Stimulated activated CD4-positive, alpha-beta T cell treated with anti-CD3 and anti-CD28 coated beads, Interleukin-15, amount 100 ng/mL, for 24 hours (primary cell): ENCODE measurements at places on chromosomes 1 and 21.

GRCh38 chr1:184330875-184331274 lies 56.0 kb upstream of the C1orf21 start:
- no peak for DNase-seq

- DNase-seq: no peak
These were observed 9.8 kb downstream of the PPFIA4 start for GRCh38 chr1:203036135-203036534.

DNA sequence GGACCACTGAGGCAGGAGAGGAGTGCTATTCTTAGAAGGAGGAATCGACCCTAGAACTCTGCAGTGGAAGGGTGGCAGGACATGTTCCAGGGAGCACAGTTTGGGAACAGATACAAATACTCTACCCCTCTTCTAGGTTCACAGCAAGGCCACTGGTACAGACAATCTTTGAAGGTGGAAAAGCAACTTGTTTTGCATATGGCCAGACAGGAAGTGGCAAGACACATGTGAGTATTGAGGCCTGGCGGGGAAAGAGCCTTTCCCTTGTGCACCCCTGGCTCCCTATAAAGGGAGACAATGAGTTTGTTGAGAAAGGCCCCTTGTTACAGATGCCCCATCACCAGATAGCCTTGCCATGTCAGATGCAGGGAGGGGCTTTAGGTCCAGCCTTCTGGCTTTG lies 17.8 kb downstream of the KIF2C start:
- no peak for DNase-seq

DNA sequence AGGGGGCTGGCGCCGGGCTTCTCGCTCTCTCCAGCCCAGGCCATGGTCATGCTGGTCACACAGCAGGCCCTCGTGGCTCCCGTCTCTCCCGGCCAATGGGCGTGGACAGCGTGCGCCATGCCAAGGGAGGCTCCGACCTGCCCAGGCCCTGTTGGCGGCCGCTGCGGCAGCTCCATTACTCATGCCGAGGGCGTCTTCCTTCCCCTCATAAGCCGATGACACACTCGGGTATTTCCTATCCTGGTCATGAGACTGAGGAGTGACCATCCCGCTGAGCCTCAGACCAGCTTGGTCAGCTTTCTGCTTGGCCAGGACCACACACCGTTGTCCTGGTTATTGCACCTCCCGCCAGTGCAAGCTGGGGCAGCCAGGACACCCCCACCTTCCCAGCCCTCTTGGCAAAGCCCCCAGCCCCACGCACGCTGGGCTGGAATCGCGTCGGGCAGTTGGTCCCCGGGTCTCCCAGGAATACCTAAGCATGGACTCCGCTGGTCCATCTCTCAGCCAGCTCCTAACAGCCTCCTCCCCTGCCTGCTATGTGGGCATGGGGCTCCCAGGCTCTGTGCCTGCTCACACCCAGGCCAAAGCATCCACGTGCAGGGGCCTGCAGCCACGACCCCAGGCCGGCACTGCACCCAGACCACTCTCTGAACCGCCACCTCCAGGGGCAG lies 49.8 kb downstream of the ARHGEF16 start:
- DNase-seq: no peak

- no peak for DNase-seq
These were observed 699 bp downstream of the ECHDC2 start for GRCh38 chr1:52920791-52921291.

DNA sequence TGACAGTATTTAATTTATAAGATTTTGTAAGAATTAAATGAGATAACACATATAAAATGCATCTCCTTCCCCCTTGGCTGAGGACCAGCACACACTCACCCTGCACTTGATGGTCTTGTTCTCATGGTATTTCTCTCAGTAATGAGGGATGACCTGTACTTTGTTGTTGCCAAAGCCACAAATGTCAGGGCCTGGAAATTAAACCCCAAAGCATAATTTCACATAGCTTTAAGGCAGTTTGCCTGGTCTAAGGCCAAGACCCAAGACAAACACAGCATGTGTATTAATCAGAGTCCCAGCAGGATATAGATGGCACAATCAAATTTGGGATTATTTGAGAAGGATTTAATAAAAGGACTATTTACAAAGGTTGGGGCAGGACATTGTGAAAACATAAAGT lies 48.6 kb upstream of the EPS15 start:
- DNase-seq: no peak

DNA sequence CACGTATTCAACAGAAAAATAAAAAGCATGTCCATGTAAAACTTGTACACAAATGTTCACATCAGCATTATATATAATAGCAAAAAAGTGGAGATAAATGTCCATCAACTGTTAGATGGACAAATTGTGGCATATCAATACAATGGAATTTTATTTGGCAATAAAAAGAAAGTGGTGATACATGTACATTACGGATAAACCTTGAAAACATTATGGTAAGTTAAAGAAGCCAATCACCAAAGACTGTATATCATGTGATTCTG lies 76.9 kb downstream of the EIF4G3 start:
- DNase-seq: no peak

GRCh38 chr1:98422816-98423215 lies 238.7 kb upstream of the SNX7 start:
- DNase-seq: no peak

DNA sequence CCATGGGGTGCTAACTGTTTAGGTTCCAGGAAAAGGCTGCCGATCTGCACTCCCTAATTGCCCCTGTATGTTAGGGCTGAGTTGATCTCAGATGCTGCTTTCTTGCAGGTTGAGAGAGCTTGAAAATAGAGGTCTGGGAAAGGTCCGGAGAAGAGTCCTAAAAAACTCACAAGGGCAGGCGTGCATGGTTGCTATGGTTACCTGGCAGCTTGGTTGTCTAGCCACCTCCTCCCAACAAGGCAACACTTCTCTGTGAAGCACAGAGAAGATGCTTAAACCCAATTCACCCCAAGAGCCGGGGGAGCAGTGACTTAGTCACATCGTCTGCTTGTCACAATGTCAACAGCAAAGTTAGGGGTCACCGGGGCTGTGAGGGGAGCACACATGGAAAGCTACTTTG lies 31.0 kb upstream of the LRRC52 start:
- DNase-seq: no peak
